RCC 7860 (cell line): ENCODE measurements at places on chromosomes 2 and 18.

DNA sequence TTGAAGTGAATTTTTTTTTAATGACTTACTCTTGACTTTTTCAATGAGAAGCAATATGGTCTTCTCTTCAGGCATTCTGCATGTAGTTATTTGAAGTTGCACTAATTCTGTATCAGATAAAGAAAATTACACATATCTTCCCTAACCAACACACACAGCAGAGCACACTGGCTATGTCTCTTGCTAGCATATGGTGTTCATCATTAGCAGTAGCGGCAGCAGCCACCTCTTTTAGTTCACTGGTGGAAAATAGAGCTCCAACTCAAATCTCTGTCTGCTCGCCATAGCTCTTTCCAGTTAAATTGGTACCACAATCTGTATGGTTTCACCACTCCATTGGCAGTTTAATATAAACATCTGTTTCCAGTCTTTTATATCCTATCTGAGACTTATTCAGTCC lies 278.1 kb upstream of the ZEB2 start:
- DNase-seq = no peak

DNA sequence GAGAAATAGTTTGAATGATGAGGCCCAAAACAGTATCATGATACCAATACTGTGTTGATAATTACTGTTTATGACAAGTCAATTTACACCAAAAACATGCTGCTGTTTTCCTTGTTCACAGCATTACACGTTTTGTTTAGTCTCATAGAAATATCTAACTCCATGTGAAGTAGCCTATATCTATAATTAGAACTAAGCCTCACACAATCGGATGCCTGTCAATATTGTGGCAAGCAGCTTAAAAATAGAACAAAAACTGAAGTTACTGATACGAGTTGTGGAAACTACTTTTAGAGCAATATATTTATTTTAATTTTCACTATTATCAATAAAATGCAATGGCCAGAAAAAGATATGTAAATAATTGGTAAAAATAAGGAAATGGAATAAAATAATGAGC lies 470.8 kb downstream of the ZEB2 start:
- no peak for DNase-seq

DNA sequence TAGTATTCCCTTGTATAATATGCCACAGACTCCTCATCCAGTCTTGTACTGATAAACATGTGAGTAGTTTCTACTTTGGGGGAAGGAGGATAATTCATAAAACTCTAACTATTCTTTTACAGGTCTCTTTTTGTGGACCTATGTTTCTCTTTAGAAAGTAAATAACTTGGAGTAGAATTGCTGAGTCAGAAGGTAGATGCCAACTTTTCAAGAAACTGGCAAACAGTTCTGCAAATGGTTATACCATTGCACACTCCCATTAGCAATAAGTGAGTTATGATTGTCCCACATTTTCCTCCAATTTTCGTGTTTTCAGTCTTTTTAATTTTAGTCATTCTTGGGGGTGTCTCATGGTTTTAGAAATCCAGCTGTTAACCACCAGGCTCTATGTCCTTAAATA lies 477.2 kb upstream of the LRRTM4 start:
- DNase-seq = no peak

GRCh38 chr2:143254110-143254509 lies 124.9 kb downstream of the ARHGAP15 start:
- DNase-seq = no peak

GRCh38 chr18:70025580-70025979 lies 77.9 kb upstream of the CD226 start:
- DNase-seq = no peak

GRCh38 chr2:197893403-197894177 lies 89.2 kb downstream of the PLCL1 start:
- no peak for DNase-seq

GRCh38 chr2:111106706-111107105 lies 14.0 kb upstream of the BCL2L11 start:
- DNase-seq = no peak

GRCh38 chr2:186780701-186781316 lies 68.2 kb downstream of the ZSWIM2 start:
- peak; percentile 26 for DNase-seq

DNA sequence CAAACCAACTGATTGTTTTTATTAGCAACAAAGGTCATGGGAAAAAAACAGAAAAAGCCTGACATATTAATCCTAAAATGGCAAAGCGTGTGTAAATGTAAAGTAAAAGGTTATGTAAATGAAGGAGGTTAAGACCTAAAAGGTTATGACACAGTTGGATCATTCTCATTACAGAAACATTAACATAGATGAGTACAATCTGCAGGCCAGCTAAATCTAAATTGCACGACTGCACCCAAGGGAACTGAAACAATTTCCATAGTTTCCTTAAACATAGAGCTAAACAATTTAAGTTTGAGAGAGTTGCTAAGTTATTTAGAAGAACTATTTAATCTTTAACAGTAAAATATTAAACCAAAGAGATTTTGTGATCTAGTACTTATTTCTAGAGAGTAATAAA lies 151.6 kb upstream of the UBE2E3 start:
- no peak for DNase-seq

DNA sequence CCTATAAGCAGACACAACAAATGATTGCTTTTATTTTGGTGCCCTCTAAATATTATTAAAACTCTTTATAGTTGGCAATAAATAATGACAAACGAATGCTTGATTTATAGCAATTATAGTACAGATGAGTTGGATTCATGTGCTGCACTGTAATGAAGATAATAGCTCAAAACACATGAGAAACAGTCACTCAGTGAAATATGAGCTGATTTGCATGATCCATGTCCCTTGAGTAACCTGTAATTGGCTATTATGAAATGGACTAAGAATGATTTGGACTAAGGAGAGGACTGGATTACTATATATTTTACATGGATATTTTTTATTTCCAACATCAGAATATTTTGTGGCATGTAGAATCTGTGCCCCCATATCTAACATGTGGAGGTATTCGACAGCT lies 365.6 kb upstream of the UBE2E3 start:
- no peak for DNase-seq
